SJCRH30 (cell line): ENCODE measurements at places on chromosomes 1 and 21. TPM values are rescaled to one million over a fixed set of nuclear protein-coding genes. Genes with fewer than 3 reads are reported as not detected.

The SLC9A1 gene
- 7.4 and 8.4 TPM in 2 replicates for total RNA-seq

The PLEKHN1 gene
- total RNA-seq: 0.04 and 0.05 TPM in 2 replicates

The DNALI1 gene
- 10.0 and 10.1 TPM in 2 replicates for total RNA-seq

DNA sequence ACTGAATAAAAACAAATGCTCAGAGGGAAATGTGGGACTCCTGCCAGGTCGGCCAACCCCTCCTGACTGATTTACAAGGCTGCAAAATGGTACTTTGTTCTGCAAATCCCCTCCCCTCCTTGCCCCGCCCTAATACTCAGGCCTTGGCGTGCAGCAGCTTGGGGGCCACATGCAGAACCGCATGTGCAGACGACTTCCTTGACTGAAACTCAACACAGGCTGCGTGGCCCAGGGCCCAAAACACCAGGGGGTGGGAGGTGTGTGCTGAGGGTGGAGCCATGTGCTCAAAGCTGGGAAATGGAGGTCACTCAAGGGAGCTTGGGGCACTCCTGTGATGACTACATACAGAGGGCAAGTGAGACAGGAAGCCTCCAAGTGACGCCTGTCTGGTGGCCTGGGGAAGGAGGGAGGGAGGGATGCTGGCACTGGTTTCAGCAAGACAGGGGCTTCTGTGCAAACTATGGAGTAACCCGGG lies 87.2 kb downstream of the MRPL37 start:
- no peaks in the 10 kb centered on the region for H3K27me3 ChIP-seq
- H3K4me3 ChIP-seq: no peak overlapping the region
- H3K27ac ChIP-seq: peak overlapping the region; percentile 14; the same call in 1 of the 2 replicates
- DNase-seq: peak; percentile 71
- no peaks in the 10 kb centered on the region for H3K36me3 ChIP-seq

DNA sequence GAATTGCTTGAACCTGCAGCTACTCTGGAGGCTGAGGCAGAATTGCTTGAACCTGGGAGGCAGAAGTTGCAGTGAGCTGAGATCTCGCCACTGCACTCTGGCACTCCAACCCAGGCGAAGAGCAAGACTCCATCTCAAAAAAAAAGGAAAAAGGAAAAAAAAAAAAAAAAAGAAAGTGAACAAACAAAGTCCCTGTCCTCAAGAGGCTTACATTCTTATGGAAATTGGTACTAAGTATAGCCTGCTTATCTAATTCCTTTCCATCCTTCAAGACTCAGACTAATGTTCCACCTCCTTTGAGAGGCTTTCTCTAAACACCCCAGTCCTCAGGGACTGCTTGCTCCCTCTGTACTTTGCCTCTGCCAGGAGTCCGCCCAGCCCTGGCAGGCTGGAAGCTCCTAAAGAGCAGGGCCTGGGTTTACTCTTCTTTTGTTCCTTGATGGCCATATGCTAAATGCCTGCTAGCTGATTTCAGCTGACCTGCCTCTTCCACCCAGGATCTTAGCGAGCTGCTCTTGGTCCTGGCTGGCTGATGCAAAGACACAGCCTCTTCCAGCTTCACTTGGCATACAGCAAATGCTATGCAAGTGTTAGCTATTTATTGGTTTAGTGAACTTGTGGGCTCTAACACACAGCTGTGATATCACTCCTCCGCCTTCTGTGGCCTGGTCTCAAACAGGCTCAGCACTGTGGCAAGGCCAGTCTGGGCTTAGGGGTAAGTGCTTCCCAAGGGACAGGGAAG lies 9.8 kb downstream of the SLC9A1 start:
- H3K36me3 ChIP-seq: no peaks in the 10 kb centered on the region; the same call in none of the 2 replicates
- H3K27ac ChIP-seq: peak overlapping the region; percentile 76
- H3K4me1 ChIP-seq: peaks cover 14% of the 10 kb centered on the region

DNA sequence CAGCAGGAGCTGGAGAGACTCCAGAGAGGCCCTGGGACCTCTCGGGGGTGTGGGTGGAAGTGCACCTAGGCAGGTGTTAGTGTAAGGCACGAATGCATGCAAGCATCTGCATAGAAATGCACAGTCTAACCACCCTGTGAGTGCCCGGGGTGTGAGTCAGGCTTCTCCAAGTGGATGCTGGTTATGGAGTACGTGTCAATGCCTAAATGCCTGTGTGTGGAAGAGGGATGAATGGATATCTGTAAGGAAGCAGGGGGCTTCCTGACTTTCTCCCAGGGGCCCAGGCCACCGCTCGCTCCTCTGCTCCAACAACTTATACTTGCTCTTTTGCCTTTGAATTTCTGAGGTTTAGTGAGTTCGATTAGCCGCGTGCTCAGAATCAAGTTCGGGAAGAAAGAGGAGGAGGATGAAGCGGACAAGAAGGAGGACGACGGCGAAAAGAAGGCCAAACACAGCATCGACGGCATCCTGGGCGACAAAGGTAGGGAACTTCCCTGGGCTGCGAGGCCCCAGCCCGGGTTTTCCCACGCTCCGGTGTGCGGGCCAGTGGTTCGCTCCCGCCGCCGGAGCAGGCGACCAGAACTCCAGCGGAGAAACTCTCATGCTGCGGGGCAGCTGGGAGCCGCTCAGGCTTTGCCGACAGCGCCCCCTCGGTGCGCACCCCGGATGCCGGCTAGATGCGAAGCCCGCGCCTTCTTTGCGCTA lies 5.4 kb downstream of the PAX7 start:
- no peaks in the 10 kb centered on the region for H3K4me1 ChIP-seq
- DNase-seq: no peak
- no peaks in the 10 kb centered on the region for H3K36me3 ChIP-seq
- no peak overlapping the region for H3K4me3 ChIP-seq
- peaks cover 33% of the 10 kb centered on the region for H3K27me3 ChIP-seq
- no peak overlapping the region for H3K27ac ChIP-seq
